ENCODE measurements at places on chromosomes 7 and 10.

GRCh38 chr7:138374119-138374693 lies 85.9 kb upstream of the TRIM24 start:
- no peak for DNase-seq

- DNase-seq, result no peak
Observed at GRCh38 chr7:50214771-50215170, 89.7 kb upstream of the IKZF1 start.

DNA sequence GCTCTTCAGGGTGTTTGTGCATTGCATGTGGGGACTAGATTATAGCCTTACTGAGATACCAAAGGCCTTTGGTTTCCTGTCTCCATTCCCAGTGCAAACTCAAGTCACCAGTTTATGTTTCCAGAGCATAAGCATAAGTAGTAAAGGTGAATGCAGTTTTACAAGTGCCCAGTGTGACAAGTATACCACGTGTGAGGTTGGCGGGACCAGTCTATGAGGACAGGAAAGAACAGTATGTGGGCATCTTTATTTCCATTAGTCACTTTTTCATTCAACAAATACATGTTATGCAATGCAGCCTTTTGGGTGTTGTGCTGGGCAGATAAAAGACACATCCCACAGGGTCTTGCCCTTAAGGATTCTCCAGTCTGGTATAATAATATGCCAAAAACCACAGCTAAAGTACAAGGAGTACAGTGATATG lies 146.5 kb downstream of the ARID5B start:
- no peak for DNase-seq

DNA sequence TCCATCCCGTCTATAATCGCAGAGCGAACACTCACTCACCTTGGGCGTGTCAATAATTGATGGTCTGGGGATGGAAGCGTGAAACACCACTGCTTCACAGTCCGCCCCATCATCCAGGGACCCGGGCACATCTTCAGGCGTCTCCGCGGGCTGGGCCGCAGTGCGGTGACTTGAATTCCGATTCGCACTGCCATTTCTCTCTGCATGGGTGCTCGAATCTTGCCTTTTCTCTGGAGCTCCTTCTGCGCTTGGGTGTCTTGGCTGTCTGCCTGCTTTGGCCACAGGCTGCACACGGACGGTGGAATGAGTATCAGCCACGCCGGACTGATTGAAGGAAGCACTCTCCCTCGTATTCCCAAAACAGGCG lies 500 bp downstream of the FAM107B start:
- no peak for DNase-seq

- DNase-seq, result no peak
Observed at GRCh38 chr7:1677206-1678080, 7.4 kb downstream of the ELFN1 start.

DNA sequence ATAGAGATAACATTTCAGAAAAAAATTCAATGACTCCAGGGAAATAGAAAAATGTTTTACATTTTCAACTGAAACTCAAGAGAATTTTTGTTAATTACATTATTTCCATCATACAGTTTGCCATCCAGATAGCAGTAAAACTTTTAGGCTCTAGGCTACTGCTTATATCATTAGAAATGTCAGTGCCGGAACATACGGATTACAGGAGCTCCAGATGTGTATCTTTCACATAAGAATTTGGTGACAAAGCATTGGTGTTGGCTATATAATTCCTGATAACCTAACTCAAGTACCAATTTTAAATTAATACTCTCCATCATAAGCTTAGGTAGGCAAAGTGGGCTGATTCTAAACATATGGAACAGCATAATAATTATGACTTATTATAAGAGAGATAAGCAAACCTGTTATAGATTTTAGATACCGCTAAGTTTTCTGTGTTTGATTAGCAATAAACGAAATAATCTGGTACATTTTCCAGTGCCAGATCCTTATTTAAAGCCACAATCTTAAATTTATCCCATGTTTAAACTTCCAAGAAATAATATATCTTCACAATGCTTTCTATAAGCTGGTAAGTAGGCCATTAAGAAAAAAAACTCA lies 637.9 kb downstream of the NXPH1 start:
- DNase-seq, result no peak

GRCh38 chr10:117889664-117890063 lies 157.1 kb downstream of the RAB11FIP2 start:
- no peak for DNase-seq

GRCh38 chr7:131861620-131862346 lies 305.4 kb upstream of the PODXL start:
- no peak for DNase-seq

DNA sequence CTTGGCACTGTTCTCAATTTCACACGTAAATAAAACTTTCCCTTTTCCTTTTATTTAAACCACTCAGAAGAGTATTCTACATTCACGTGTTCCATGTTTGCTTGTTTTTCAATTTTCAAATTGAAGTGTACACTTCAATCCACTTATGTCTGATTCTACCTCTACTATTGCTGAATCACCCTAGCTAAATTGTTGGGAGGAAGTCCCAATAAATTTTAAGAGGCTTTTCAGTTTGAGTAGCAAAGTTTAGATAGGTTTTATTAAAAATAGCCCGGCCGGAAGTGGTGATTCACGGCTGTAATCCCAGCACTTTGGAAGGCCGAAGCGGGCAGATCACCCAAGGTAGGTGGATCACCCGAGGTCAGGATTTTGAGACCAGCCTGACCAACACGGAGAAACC lies 1414.7 kb upstream of the CELF2 start:
- no peak for DNase-seq

DNA sequence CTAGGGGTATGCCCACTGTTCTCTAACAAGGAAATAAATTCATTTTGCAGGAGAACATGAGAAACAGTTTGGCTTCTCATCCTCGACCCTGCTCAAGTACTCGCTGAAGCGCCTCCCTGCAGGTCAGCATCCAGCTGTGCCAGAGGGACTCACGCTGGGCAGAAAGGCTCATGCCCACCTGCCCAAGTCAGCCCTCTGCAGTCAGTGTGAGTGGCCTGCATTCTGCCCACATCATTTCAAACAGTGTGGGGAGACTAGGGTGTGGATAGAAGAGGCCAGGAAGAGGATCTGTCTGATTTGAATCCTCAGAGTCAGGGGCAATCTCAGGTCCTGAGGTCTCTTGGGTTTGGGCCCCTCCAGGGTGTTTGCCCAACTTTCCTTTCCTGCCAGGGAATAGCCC lies 297.8 kb downstream of the ELMO1 start:
- no peak for DNase-seq

DNA sequence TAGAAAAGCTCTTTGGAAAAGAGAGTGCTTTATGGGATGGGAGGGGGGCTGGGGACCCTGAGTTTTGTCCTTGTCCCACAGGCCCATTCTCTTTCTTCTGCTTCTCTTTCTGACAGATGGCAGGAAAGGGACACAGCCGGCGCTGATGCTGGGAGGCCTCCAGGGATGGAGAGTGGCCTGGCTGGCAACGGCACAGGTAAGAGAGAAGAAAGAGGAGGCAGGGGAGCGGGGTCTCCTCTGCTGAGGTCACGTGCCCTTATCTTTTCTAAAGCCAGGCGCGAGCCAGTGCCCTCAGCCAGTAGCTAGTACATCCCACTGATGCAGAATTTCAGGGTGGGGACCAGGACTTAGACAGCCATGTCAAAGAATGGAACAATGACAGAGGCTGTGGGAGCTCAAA lies 9.2 kb downstream of the ZNF775 start:
- no peak for DNase-seq

DNA sequence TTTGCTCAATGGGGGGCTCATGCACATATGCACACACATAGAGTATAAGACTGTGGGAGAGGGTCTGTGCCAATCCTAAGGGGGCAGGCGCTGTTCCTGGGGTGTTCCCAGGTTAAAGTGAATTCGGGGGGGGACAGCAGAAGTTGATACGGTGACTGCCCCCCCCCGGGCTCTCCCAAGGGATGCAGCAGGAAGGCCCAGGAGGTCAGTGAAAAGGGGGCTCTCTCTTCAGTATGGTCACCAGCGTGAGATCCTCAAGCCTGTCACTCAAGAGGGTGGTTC lies 32.4 kb downstream of the SPDYE6 start:
- DNase-seq, result no peak

DNA sequence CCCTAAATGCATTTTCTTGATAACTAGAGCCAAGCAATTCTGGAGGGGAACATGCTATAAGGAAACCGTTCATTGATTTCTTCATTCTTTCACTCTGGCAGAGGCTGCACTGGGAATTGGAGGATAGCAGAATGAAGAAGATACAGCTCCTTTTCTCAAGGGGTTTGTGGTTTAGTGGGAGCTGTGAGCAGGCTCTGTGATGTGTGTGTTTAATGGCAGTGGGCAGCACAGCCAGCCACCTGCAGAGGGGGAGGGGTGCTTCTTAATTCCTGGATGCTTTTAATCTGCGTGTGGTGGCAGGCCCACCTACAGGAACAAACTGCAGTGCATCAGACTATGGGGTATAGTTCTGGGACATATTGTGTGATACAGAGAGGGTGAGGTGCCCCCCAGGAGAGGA lies 31.9 kb downstream of the RPS24 start:
- no peak for DNase-seq

- no peak for DNase-seq
Observed at GRCh38 chr7:51601461-51601860, 284.9 kb upstream of the COBL start.

DNA sequence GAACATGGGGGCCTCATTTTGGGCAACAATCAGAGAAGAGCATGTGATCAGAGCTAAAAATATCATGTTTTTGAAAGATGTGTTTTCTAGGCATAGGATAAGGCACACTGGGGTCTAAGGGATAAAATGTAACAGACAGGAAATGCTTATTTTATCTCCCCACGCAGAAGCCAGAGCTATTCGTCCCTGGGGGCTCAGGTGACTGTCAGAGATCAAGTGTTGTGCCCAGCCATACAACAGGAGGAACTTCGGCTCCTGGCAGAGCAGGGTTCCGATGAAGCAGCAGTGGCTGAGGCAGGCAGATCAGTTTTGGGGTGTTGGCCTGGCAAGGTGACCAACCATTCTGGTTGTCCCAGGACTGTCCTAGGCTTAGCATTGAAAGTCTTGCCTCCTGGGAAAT lies 15.2 kb downstream of the NPY start:
- no peak for DNase-seq

- peak; percentile 24 for DNase-seq
Observed at GRCh38 chr7:18426564-18427226, 68.9 kb upstream of the HDAC9 start.

GRCh38 chr10:76274933-76275332 lies 843.5 kb downstream of the LRMDA start:
- no peak for DNase-seq

DNA sequence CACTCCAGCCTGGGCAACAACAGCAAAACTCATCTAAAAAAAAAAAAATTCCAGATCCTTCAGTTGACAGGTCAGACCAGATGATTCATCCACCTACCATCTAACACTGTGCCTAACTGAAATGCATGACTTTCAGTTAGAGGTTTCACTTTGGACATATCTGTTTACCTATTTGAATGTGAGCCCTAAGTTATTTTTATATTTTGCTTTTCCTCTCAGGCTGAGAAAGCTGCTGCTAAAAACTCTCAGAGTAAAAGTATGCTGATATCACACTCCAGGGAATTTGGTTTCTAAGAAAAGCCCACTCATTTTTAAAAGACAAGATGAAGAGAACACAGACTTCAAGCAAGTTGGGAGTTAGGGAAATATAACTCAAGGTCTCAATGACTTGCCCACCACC lies 126.0 kb downstream of the SGMS1 start:
- DNase-seq, result no peak

DNA sequence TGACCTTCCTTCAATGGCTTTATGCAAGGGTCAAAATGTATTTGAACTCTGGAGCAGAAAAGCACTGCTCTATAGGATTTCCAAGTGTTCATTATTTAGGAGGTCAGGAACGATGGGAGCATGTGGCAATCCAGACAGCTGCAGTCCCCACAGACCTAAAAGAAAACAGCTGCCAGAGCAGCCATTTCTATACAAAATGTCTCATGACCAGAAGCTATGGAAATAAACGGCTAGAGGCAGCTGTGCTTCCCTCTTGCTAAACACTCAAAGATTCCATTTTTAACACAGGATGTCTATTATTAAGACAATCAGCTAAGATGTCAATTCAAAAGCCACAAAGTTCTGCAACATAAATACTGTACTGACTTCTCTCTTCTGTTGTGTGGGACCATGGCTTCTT lies 879.1 kb upstream of the C7orf33 start:
- no peak for DNase-seq

DNA sequence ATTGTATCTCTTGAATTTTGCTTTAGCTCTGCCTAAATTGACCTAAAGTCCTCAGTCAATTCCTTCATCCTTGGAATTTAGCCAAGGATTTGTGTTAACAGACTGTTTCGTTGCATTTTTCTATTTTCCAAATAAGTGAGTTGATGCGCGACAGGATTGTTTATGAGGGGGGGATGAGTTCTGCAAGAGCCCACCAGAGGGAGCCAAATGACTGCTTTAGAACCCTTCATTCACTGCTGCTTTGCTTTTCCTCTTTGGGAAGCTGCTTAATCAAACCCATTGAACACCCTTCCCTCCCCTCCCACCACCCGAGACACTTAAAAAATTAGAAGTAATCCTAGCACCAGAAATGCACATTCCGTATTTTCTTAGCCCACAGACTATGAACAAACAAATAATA lies 33.7 kb upstream of the PTF1A start:
- peak; percentile 39 for DNase-seq

GRCh38 chr7:100865938-100866728 lies 1.1 kb upstream of the TRIP6 start:
- no peak for DNase-seq

DNA sequence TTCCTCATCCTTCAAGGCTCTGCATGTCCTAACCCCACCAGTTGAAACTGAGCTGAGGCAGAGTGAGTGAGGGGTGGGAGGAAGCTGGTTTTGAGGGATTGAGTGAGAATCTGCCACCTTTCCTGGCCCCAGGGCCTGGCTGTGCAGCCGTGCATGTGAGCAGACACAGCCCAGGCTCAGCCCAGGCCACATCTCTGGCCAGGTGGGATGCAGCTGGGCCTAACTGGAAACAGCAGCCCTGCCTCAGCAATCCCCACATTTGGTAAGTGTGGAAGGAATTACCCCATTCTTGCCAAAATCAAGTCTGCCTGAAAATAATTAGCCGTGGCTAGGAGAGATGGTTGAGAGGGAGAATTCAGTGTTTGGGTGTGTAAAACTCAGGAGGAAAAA lies 116.6 kb downstream of the NEURL1 start:
- DNase-seq, result no peak

DNA sequence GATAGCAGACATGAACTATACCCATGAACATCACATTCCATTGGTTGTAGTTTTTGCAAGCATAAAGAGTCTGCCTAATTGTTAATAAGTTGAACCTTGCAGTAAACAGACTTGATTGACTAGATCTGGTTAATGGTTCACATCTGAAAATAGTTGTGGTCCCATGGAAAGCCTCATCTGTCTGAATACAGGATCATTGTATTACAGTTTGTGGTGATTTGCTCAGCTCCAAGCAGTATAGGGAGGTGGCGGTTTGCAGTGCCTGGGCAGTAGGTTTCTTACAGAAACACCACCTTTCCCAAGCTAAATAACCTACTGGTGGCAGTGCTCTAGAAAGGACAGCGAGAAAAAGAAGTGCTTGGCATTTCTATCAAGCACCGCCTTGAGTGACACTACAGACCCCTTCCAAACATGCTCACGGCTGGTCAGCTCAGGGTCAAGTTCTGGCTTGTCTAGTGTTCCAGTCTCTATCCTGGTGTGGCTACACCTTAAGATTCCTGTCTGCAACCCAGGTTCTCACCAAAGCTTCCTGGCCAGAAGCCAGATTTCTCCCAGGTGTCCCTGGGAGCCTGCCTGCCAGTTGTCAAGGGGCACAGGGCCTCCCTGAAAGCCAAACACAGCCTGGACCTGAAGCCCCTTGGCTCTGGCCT lies 119.9 kb downstream of the FANK1 start:
- no peak for DNase-seq

- DNase-seq, result no peak
Observed at GRCh38 chr7:777728-778078, 50.6 kb upstream of the PRKAR1B start.

Data from Panc1 (cell line).